ENCODE measurements at places on chromosomes 6 and 20.
A peak's percentile ranks its signal among the peaks of the same experiment; 100 is the strongest.

DNA sequence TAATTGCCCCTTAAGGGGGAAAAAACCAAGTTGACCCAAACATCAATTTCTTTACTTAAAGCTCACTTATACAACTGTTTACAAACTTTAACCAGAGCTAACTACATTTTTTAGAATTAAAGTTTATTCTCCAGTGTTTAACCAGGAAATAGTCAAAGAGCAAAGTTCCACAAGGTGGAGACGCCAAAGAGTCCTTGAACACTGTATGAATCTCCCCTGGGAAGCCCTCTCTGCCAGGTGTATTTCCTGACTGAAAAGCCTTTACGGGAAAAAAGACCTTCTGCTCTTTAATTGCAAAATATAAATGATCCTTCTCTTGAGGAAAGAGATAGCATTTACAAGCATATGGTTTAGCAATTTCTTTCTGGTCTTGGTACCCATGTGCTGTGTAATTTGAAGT lies 36.2 kb downstream of the BTBD9 start:
- peak; percentile 28 for DNase-seq

DNA sequence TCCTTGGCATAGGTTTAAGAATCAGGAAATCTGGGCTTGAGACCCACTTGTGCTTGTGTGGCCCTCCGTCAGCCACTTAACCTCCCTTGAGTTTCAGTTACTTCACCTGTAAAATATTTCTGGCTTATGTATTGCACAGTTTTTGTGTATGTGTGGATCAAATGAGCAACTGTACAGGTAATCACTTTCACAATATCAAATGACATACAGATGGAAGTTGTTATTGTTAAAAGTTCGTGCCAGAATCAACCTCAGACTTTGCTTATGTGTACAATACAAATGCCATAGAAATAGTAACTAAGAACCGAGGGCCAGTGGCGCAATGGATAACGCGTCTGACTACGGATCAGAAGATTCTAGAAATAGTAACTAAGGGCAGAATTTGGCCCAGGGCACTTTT lies 65.6 kb upstream of the KIF13A start:
- DNase-seq: no peak

DNA sequence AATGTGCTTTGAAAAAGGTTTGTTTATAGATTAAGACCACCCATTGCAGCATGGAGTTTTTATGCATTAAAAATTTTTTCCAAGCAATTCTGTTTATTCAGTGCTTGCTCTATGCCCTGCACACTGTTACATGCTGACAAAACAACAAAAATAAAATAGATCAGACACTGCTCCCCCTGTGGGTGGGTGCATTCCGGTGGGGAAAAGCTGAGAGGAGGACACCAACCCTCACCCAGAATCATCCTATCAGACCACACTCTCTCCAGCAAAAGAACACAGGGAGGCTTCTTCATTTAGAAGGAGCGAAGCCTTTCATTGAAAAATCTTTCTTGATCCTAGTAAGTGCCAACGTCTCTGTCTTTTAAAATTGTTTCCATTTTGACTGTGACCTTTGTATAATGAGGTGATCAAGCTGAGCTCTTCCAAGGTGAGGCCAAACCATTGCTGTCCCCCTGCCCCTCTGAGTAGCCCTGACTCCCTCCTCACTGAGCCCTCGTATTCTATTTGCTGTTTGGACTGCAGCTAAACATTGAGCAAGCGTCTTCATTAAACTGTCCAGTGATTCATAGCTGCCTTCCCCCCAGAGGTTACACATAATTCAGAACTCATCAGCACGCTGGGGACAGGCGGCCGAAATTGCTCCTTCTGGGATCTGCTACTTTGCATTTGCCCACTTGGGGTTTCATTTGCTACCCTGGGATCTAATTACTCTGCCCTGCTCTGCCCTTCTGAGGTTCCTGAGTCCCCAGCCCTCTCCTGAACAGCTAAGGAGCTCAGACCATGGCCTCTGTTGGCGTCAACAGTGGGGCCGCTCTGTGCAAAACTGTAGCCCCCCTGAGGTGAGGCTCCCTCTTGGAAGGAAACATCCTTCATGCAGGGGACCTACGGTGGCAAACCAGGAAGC lies 102.4 kb downstream of the F13A1 start:
- DNase-seq: no peak

DNA sequence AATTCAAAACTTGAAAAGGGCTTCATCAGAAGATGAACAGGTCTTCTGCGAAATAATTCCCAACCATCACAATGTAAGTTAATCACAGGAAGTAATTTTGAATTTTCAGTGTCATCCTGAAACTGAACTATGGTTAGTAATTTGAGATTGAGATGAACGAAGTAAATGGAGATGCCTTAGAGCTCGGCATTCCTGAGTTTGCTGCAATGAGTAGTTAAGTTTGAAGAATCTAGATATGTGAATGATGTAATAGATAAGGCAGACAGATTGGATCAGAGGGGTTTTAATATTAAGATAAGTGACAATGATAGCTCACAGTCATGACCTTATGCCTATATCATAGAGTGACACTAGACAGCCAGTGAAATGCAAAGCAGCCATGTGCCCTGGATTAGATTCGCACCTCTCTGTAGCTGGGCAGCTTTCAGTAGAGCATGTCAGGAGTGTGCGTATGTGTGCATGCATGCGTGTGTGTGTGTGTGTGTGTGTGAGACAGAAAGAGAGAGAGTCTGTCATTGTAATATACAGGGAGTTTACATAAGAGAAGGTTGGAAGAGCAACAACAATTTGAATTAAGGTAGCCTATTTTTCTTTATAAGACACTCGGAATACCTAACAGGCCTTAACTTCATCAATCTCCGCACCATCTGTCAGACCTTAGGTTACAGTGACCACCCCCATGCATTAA lies 233.0 kb downstream of the GMPR start:
- no peak for DNase-seq

- peak; percentile 46 for DNase-seq
These were observed 85.3 kb upstream of the AKAP12 start for GRCh38 chr6:151154418-151154817.

DNA sequence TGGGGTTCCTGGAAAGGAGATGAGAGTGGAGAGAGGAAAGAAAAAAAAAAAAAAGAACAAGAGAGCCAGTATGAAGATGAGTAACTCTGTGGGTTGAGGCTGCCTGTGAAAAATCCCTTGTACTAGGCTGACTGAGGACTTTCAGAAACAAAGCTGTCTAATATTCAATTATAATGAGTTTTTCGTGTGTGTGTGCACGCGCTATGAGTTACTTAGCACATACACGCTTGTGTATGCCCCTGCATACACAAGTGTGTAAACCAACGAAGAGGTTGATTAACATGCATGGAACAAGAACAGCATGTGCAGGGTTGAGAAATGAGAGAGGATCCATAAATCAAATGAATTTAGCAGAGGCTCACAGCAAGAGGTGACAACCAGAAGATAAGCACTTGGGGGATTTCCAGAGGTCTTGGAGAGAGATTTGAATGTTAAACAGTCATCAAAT lies 4.8 kb upstream of the RBPJL start:
- DNase-seq: no peak

DNA sequence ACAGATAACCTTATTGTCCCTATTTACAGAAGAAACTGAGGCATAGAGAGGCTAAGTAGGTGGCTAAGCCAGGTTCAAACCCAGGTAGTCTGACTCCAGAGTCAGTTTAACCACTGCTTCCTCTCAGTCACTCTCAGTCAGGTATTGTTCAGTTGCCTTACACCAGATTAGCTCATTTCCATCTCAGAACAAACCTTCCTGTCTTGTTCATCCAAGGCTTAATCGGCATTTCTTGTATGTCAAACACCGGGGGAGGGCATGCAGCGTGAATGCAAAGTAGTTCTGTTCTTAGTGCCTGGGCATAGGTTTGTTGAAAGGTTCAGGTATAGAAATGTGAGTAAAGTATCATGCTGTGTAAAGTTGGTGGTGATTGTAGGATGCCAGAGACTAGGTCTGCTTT lies 51.7 kb downstream of the CTNNBL1 start:
- no peak for DNase-seq

DNA sequence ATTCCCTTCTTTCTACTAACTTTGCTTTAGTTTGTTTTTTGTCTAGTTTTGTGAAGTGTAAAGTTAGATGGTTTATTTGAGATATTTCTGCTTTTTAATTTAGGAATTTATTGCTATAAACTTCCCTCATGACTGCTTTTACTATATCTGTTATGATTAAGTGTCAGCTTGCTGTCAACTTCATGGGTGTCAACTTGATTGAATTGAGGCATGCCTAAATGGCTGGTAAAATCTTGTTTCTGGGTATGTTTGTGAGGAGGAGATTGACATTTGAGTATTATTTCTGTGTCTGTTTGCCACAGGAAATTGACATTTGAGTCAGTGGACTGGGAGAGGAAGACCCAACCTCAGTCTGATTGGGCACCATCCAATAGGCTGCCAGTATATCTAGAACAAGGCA lies 1147.0 kb upstream of the EYS start:
- DNase-seq: no peak

GRCh38 chr6:163260111-163260895 lies 154.2 kb upstream of the QKI start:
- peak; percentile 50 for DNase-seq

DNA sequence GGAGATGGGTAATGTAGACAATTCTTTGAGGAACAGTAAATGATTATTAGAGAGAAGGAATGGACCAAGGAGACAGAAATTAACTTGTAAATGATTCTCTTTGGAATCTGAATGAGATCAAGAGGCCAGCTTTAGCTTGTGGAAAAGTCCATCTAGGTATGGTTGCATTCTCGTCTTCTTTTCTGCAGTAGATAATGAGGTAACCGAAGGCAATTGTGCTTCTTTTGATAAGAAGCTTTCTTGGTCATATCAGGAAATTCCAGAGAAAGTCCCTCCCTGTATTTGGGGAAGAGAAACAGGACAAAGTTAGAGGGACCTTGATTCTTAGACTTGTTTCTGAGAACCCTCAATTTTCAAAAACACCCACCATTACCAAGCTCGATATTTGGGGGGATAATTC lies 109.1 kb upstream of the PRSS16 start:
- no peak for DNase-seq

DNA sequence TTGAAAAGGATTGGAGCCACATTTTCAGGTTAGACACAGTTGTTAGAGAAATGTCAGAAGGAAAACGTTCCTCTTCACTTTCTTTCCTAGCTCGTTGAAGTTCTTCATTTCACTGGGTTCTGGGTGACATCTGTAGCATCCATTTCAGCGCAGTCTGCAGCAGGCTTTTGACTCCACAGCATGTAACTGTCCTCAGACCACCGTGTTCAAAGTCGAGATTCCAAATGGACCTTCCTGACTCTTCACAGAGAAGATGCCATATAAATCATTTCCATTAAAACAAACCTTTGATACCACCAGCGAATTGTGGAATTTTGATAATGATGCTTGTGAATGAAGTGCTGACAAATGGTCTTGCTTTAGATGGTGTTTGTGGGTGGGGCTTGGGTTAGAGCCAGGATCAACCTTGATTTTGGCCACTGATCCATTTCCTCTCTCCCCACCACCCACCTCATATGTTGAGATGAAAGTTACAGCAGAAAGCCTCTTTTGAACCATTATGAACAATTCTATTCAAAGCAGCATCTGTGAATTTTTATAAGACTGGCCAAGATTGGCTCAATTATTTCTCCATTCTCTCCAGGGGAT lies 185.3 kb upstream of the PREP start:
- no peak for DNase-seq

Measured in hepatocyte (in vitro differentiated cells).